ENCODE measurements at places on chromosomes 4 and X. TPM values are rescaled to one million over a fixed set of nuclear protein-coding genes. Genes with fewer than 3 reads are reported as not detected.

DNA sequence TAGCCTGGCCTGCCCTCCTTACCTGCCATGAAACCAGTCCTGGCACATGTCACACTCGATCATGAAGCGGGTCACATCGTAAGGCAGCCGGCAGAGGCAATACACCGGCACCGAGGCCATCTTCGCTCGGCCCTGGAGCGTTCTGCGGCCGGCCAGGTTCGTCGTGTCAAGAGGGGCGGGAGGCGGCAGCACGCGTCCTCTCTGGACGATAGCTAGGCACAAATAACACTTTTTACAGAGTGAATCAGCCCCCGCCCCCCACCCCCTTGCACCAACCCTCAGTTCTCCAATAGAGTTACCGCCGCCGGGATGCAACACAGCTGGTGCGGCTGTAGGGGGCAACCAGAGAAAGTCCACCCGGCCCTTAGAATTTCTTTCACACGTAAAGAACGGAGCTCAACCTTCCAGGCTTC, 1.7 kb downstream of the PHF8 start:
- H3K4me3 ChIP-seq = peak overlapping the region; percentile 32
- H3K27ac ChIP-seq = peak overlapping the region; percentile 38
- no peaks in the 10 kb centered on the region for H3K36me3 ChIP-seq
- no peaks in the 10 kb centered on the region for H3K4me1 ChIP-seq
- H3K27me3 ChIP-seq = no peaks in the 10 kb centered on the region

GRCh38 chr4:112231779-112232713, at the start of gene AP1AR:
TSS of gene AP1AR (plus strand) at chr4:112231787. CDS start at chr4:112232092, 305 bp downstream.
- no peaks in the 10 kb centered on the region for H3K4me1 ChIP-seq
- H3K4me3 ChIP-seq = peak within 1 kb of the TSS; percentile 87
- no peaks in the 10 kb centered on the region for H3K27me3 ChIP-seq

DNA sequence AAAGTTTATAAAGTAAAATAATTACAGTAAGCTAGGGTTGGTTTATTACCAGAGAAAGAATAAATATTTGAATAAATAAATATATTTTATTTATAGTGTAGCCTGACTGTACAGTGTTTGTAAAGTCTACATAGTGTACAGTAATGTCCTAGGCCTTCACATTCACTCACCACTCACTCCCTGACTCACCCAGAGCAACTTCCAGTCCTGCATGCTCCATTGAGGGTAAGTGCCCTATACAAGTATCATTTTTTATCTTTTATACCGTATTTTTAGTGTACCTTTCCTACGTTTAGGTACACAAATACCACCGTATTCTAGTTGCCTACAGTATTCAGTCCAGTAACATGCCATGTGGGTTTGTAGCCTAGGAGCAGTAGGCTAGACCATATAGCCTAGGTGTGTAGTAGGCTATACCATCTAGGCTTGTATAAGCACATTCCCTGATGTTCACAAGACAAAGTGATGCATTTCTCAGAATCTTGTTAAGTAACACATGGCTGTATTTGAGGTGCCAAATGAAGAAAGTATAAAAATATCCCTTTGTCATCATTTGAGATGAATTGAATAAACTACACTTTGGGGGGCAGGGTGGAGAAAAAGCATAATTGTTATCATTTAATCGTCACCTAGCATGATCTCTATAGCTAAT, 14.7 kb upstream of the KLHL8 start:
- H3K4me3 ChIP-seq = peak overlapping the region; percentile 37
- peaks cover 3% of the 10 kb centered on the region for H3K4me1 ChIP-seq
- H3K27ac ChIP-seq = peak overlapping the region; percentile 26
- no peaks in the 10 kb centered on the region for H3K27me3 ChIP-seq

GRCh38 chr4:53591372-53591892, at the start of gene LNX1:
TSS of gene LNX1 (minus strand) at chr4:53591486. CDS start at chr4:53574002, 17,484 bp downstream.
- H3K4me3 ChIP-seq = no peak within 1 kb of the TSS
- DNase-seq = no peak
- H3K27me3 ChIP-seq = no peaks in the 10 kb centered on the region
- H3K4me1 ChIP-seq = peaks cover 2% of the 10 kb centered on the region
- no peak within 1 kb of the TSS for H3K27ac ChIP-seq

GRCh38 chr4:121800638-121800960, 524 bp upstream of the EXOSC9 start:
- peak overlapping the region; percentile 87 for H3K27ac ChIP-seq
- H3K4me3 ChIP-seq = peak overlapping the region; percentile 95
- no peaks in the 10 kb centered on the region for H3K27me3 ChIP-seq
- H3K4me1 ChIP-seq = peaks cover 7% of the 10 kb centered on the region
- H3K36me3 ChIP-seq = no peaks in the 10 kb centered on the region

DNA sequence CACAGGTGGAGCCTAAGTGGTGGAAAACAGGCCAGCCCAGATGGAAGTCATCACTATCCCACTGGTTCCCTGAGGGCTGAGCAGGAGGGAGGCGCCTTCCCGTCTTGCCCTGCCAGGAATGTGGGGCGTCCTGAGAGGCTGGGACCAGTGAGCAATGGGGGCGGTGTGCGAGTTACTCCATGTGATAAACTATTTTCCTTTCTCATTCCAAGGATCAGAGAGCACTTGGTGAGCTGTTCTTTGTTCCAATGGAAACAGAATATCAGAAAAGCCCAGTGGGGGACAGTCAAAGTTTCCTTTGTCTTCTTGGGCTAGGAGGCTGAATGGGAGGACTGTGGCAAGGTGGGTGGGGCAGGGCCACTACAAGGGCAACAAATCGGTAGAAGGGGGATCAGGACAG, 86.2 kb downstream of the NHSL2 start:
- H3K36me3 ChIP-seq = no peaks in the 10 kb centered on the region
- peaks cover 1% of the 10 kb centered on the region for H3K27me3 ChIP-seq
- no peaks in the 10 kb centered on the region for H3K4me1 ChIP-seq

- no peak overlapping the region for H3K4me3 ChIP-seq
- no peaks in the 10 kb centered on the region for H3K36me3 ChIP-seq
- H3K4me1 ChIP-seq = peaks cover 6% of the 10 kb centered on the region
- H3K27ac ChIP-seq = no peak overlapping the region
- no peak for DNase-seq
- no peaks in the 10 kb centered on the region for H3K27me3 ChIP-seq
Measured at GRCh38 chr4:73193155-73193554, 65.4 kb downstream of the ANKRD17 start.

DNA sequence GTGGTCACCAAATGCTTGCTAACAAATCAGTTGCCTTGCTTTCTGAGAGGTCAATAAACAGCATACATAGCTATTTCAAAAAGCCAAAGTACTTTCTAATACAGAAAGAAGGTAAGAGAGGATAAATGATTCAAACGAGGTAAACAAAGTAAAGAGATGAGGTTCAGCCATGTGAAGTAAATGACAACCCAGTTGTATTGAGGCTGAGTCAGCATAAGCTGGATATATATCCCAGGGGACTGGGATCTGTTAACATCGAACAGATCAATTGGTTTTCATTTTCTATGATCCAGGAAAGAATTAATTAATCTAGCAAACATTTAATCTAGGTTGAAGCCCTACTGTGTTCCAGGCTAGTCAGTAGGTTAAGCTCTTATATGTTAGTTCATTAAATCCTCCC, 97.3 kb upstream of the GRIA3 start:
- no peaks in the 10 kb centered on the region for H3K27me3 ChIP-seq
- no peaks in the 10 kb centered on the region for H3K4me1 ChIP-seq
- H3K4me3 ChIP-seq = no peak overlapping the region
- DNase-seq = no peak
- H3K36me3 ChIP-seq = no peaks in the 10 kb centered on the region
- no peak overlapping the region for H3K27ac ChIP-seq

DNA sequence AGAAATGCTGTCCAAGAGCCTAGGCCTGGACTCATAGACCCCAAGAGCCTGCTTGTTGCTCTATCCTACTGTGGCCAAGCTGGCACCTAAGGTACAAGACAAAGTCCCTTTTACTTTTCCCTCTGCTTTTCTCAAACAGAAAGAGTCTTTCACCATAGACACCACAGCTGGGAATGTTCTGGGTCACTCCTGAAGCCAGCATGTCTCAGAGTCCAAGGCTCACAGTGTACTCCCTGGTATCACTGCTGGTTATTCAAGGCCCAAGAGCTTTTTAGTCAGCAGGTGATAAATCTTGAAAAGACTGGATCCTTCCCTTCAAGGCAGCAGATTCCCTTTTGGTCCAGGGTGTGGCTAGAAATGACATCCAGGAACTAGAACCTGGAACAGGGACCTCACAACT, 328.8 kb downstream of the IQCM start:
- H3K4me1 ChIP-seq = no peaks in the 10 kb centered on the region
- no peak overlapping the region for H3K4me3 ChIP-seq
- no peaks in the 10 kb centered on the region for H3K36me3 ChIP-seq
- DNase-seq = no peak

MAGEH1 gene
- 16.5 TPM for total RNA-seq

LRCH2 gene
- total RNA-seq = 12.8 TPM

RPS6KA6 gene
- 3.3 TPM for total RNA-seq

KIF4A gene
- total RNA-seq = 5.6 TPM
